ENCODE measurements at places on chromosomes 11 and 22.
A peak's percentile ranks its signal among the peaks of the same experiment; 100 is the strongest.

DNA sequence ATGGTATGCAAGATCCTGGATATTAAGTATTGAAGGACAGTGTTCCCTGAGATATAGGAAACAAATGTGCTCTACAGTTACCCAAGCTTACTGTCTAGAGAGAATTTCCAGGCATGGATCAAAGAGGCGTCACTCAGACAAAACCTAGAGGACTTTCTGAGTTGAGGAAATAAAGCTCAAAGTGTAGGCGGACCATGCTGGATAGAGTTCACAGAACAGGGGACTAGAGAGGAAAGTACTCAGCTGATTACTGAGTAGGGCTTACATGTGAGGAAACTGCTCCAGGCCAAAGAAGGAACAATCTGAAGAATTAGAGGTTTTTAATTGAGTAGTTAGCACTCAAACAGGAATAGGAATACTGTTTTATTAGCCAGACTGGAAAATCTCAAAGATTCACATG, 193.3 kb downstream of the TMEM135 start:
- no peak for DNase-seq

GRCh38 chr11:118230088-118230487, 5.3 kb upstream of the JAML start:
- no peak for DNase-seq

- no peak for DNase-seq
These were observed 18.2 kb upstream of the CD81 start for GRCh38 chr11:2358754-2359442.

DNA sequence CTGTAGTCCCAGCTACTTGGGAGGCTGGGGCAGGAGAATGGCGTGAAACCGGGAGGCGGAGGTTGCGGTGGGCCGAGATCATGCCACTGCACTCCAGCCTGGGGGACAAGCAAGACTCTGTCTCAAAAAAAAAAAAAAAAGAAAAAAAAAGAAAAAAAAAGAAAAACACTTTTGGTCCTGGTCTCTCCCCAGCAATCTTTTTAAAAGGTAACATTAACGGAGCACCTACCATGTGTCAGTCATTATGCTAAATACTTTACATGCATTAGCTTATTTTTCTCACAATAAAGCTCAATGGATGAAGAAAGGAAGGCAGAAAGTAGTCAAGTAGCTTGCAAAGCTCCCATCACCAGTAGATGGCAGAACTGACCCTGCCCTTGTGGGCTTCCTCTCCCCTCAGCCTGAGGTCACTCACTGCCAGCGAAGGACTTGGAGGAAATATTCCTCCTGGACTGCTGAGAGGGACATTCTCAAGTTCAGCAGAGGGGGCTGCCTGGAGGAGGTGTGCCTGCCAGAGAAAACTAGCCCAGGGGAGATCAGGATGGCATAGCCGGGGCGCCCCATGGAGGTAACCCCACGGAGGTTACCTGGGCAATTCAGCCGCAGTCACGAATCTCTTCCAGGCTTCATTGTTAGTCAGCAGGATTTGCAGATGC, 15.5 kb downstream of the APOL3 start:
- no peak for DNase-seq

- no peak for DNase-seq
These were observed 107.8 kb upstream of the MTNR1B start for GRCh38 chr11:92861634-92862033.

DNA sequence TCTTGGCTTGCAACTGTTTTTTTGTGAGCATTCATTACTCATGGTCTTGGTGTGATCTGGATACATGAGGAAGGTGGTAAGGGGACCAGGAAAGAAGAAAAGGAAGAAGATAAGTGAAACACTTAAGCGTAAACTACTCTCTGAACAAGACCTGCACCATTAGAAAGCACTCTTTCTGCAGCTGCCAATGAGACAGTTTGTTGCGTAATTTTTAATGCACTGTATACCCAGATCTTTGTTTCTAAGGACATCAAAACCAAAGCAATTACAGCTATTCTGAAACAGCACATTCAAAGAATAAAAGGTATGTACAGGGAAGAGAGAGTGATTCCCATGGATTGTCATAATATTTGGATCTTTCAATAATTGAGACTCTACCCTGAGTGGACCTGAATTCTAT, 147.4 kb downstream of the BLID start:
- DNase-seq, result no peak

GRCh38 chr22:44709881-44710392, 7.9 kb downstream of the PRR5 start:
- DNase-seq, result no peak

DNA sequence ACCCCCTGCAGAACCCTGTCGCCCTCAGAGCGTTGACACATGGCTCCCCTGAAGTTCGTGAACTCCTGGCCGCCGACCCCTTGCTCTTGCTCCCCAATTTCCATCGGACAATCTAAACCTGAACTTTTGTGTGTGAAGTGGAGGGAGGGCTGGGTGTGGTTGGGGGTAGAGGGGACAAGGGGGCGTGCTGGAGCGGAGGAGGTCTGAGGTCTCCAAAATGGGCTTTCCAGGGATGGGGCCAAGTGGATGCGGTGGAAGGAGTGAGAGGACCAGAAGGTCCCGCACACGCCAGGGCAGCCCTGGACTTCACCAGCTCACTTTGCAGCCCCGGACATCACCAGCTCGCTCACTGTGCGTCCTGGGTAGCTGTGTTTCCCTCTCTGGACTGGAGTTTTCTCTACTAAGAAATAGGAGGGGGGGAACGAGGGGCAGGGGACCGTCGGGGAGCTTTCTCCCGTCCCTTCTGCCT, 18.6 kb downstream of the CREB3L1 start:
- no peak for DNase-seq

- no peak for DNase-seq
These were observed 55.4 kb downstream of the USP35 start for GRCh38 chr11:78244080-78244479.

DNA sequence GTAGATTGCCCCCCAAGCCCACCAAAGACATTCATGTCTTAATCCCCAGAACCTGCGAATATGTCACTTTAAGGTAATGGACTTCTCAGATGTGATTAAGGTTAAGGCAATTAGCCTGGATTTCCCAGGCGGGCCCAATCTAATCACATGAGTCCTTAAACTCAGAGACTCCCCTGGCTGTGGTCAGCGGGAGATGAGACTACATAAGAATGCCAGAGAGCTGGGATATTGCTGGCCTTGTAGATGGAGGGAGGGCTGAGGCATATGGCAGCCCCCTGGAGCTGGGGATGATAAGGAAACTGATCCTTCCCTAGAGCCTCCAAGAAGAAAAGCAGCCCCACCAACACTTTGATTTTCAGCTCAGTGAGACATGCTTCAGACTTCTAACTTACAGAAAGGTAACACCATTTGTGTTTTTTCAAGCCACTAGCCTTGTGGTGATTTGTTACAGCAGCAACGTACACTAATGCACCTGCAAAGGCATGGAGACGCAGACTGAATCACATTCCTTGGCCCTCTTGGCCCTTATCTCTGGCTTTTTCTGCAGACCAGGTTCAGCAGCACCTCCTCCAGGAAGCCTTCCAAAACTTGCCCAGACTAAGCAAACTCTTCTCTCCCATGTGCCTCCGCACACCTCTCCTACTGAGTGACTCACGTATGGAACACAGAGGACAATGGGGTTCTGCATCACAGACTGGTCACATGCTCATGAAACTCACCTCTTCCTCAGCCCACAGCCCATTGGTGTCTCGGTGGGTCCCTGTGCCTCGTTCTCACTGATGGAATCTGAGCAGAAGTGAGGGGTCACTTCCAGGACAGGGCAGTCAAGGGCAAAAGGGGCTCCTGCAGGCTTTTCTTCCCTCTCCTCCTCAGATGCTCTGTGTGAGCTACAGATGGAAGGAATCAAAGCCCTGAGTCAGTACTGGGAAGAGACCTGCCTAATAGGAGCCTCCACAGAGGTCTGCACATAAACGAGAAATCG, 86.3 kb upstream of the HMGXB4 start:
- no peak for DNase-seq

DNA sequence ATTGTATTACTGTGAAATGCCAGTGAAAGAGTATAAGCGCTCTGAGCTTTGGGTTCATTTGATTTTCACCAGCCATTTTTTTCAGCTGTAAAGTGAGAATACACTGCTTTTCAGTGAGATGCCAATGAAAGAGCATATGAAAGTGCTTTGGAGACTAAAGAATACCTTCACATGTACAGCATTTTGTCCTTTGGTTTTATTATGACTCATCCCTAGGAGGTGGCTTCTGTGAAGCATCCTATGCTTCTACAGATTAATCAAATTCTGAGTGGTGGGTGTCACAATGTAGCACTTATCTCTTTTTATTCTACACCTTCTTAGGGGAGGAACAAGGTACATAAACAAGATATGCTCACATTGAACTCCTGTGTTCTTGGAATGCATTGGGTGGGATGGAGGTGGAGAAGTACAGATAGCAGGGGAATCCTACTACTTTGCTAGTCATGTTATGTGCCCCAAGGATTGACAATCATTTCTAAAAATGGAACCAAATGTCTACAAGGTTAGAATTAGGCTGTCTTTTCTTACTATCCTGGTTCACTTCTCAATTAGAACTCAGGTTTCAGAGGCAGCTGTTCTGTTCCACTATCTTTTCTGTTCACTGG, 18.7 kb downstream of the TRIM44 start:
- DNase-seq, result no peak

DNA sequence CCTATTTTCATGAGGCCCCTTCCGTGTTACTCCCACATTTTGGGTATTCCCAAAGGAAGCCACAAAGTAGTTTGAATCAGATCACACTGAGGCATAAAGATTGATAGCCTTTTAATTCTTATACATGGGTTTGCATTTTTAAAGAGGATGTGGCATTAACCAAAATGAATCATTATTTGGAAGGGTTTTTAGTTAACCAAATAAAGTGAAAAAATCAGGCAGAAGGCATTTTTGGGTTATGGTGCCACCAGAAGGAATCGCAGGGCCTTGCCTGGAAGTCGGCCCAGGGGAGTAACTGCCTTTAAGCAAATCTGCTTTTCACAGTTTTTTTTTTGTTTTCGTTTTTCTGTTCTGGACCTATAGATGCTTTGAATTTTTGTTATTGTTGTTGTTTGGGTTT, 55.4 kb downstream of the HSD17B12 start:
- no peak for DNase-seq

DNA sequence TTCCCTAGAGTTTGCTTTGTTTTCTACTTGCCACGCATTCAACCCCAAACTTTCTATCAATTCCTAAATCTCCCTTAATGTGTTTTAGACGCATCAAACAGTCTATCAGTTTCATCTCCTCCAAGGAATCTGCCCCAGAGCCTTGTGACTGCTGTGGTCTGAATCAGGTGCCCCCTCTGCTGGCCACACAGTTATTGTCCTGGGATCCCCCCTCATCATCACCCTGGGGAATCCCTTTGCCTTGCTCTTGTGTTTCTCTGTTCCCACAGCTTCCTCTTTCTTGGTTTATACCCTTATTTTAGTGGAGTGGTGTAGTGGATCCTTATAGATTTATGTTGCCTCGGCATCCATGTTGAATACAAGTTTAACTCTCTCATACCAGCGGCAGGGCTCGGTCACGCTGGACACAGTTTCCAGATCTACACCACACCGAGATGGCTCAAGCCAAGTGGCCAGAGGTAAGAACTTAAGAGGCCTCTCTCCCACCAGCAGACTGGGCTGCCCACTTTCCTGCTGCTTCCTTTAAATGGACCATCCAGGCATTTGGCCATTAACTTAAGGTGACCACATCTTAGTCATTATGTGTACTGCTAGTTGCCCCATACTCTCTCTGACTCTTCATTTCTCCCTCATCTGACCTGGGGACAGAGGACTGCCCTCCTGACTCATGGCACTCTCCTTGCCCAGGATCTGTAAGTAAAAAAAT, 8.2 kb downstream of the UPB1 start:
- peak; percentile 44 for DNase-seq

DNA sequence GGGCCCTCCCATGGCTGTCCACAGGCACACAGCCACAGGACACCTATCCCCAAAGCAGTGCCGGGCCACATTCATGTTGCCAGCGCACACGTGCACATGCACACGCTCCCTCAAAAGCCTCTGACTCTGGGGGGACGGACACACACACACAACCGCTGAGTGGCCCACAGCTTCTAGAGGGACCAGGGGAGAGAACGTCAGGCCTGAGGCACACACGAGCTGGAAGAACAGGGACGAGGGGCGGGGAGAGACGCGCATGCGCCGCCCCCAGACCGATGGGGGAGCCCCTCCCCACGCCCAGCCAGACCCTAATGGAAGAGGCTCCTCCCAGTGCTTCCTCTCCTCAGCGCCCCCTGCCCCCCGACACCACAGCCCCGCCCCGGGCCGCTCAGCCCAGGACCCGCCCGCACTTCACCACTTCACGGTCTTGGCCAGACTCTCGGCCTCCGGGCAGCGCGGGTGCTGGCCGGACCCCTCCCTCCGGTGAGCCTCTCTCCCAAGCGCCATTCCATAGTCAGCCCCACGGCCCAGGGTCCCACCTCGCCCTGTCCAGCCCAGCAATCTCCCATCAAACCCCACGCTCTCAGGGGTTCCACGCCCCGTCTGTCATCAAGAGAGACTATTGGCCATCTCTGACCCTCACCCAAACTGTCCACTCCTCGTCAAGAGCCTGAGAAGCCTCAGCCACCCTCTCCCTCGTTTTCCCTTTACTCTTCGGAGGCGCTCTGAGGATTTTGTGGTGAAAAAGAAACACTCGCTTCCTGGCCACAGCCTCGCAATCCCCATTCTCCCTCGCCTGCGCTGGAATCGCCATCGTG, 11.7 kb downstream of the NRXN2 start:
- DNase-seq, result no peak

DNA sequence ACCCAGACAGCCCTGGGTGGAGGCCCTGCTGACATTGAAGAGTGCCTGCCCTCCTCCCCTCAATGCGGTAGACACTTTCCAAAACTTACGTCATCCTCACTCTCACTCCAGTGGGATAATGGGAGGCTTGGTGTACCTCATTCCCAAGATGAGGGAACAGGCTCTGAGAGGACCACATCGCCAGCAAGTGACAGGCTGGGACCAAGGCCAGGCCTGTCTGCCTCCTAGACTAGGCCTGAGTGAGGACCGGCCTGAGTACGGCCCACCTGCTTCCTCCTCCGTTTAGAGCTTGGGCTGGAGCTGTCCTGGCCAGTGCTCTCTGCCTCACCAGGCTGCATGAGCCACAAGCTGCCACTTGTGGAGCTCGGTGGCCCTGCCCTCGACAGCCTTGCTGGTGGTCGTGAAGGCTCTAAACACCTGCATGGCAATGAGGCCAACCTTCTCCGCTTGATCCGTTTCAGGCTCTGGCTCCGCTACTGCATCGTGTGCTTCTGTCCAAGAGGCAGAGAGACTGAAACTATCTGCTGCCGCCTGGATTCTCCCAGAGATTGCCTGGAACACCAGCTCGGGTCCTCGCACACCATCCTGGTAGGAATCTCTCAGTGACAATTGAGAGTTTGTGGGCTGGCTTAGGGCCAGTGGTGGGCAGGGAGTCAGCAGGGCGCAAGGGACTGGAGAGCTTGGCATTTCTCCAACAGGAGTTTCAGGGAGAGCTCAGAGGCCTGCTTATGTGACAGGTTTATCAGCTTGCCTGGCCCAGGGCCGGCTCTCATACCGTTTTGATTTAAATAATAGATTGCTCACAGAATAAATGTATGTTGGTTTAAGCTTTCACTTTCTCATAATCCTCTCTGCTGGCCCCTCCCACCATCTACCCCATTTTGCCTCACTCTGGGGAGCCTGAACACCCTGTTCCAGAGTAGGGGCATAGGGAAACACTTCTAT, 9.4 kb downstream of the LRRC75B start:
- DNase-seq, result no peak
